Smooth muscle cell of trachea (primary cell): ENCODE measurements at places on chromosomes 13 and 19. TPM values are rescaled to one million over a fixed set of nuclear protein-coding genes. Genes with fewer than 3 reads are reported as not detected.

CEACAM8 gene
- not detected in 2 replicates for total RNA-seq

MBD3L2 gene
- total RNA-seq, result not detected in 2 replicates

AMER2 gene
- total RNA-seq, result not detected in 2 replicates

SIGLEC11 gene
- not detected in 2 replicates for total RNA-seq

ZNF814 gene
- total RNA-seq, result 6.1 and 10.3 TPM in 2 replicates

FGF14 gene
- total RNA-seq, result 0.17 and 1.7 TPM in 2 replicates

SRRM5 gene
- total RNA-seq, result 0.17 TPM in 1 of 2 replicates, not detected in the other

ZNF285 gene
- 4.0 and 9.5 TPM in 2 replicates for total RNA-seq

PHLDB3 gene
- total RNA-seq, result 22.7 and 36.1 TPM in 2 replicates

CGB2 gene
- not detected in 2 replicates for total RNA-seq

SNRNP70 gene
- 116 and 242 TPM in 2 replicates for total RNA-seq

GDF15 gene
- total RNA-seq, result 37.7 and 138 TPM in 2 replicates

EDNRB gene
- 48.1 and 48.5 TPM in 2 replicates for total RNA-seq

MUC16 gene
- not detected in 2 replicates for total RNA-seq

SLC7A9 gene
- total RNA-seq, result 0.50 TPM in 1 of 2 replicates, not detected in the other

GSK3A gene
- total RNA-seq, result 14.7 and 17.9 TPM in 2 replicates

ADGRE1 gene
- total RNA-seq, result 0.17 TPM in 1 of 2 replicates, not detected in the other

VAV1 gene
- not detected in 2 replicates for total RNA-seq

GGN gene
- 0.29 and 1.2 TPM in 2 replicates for total RNA-seq

CYP2A13 gene
- not detected in 2 replicates for total RNA-seq

RABAC1 gene
- total RNA-seq, result 135 and 204 TPM in 2 replicates

HIF3A gene
- 4.8 and 7.6 TPM in 2 replicates for total RNA-seq

KIR3DL1 gene
- total RNA-seq, result not detected in 2 replicates

TMEM150B gene
- not detected in 2 replicates for total RNA-seq

CRTC1 gene
- 2.6 and 6.8 TPM in 2 replicates for total RNA-seq

ZNF763 gene
- 2.2 and 2.8 TPM in 2 replicates for total RNA-seq
